Right atrium auricular region (tissue), 2 donors: ENCODE measurements at places on chromosomes 2 and 18.

DNA sequence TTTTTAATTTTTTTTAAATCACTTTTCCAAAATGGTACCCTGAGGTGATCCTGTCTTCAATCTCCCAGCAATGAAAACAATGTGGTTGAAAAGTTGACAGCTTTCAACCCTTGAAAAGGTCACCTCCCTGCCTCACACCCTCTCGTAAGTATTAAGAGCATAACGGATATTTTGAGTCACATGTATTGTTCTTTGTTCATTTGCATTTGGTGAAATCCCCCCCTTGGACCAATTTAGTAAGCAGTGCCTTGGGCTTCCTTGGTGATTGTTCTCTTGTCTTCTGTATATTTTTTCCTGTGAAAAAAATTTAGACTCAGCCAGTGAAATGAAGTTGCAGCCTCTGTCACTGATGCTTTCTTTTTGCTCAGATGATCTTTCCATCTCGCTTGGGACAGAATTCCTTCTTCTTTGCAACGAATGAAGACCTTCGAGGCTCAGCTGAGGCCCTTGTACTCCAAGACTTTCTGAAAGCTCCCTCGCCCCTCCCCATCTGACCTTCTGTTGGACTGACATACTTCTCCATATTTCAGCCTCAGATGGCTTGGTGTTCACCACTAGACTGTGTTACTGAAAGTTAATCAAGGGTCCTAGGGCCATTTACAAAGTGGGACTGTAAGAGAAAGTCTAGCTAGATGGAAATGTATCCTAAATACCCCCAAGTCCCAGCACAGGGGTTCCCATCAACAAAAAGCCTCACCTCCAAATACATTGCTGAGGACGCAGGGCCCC is 158.4 kb downstream of the BCL2 start:
- no peak for DNase-seq

DNA sequence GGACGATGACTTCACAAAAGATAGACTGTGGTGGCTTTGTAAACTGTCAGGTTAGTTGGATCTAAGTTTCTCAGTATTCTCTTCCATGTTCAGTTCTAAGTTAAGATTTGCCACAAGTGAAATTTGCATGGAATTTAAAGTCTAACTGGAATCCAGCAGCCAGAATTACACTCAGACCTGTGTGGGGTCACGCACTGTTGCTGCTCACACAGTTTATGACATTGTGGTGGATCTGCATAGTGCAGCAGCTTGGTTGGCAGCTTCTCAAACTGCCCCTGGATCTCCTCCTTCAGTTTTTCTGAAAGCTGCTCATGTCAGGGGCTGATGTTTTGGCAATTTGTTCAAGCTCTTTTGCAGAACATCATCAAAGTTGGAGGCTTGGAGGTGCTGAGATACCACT is 228.1 kb upstream of the KCNJ3 start:
- no peak for DNase-seq

- no peak for DNase-seq
Measured at GRCh38 chr18:50280707-50281294, 522 bp downstream of the MBD1 start.

- no peak for DNase-seq
Measured at GRCh38 chr2:189412330-189412953, 28.8 kb upstream of the WDR75 start.

DNA sequence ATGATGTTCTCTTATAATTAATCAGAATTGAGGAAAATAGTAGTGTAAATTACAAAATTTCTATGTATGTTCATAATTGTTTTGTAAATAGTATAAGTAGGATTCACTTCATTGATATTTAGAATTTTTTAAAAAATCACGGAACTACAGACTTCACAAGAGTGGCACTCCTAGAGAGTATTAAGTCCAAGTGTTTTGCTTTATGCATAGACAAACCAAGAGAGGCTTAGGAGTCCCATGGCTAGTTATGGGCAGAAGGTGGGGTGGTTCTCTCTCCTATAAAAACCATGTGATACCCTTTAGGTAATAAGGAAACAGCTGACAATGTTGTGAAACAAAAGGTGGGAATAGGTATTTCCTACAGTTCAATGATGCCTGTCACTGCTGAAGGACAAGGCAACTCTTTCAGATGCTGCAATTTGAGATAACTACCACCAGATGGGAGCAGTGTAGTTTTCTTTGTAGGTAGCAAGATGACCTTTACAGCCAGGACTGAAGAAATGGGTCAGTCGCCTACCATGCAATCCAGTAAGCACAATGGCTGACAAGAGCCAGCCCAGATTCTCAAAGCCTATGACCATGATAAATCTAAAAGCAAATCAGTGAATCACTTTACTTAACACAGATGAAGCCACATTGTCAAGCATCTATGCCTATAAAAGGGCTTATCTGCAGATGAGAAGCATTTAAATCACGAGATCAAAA is 83.9 kb downstream of the AAK1 start:
- no peak for DNase-seq

DNA sequence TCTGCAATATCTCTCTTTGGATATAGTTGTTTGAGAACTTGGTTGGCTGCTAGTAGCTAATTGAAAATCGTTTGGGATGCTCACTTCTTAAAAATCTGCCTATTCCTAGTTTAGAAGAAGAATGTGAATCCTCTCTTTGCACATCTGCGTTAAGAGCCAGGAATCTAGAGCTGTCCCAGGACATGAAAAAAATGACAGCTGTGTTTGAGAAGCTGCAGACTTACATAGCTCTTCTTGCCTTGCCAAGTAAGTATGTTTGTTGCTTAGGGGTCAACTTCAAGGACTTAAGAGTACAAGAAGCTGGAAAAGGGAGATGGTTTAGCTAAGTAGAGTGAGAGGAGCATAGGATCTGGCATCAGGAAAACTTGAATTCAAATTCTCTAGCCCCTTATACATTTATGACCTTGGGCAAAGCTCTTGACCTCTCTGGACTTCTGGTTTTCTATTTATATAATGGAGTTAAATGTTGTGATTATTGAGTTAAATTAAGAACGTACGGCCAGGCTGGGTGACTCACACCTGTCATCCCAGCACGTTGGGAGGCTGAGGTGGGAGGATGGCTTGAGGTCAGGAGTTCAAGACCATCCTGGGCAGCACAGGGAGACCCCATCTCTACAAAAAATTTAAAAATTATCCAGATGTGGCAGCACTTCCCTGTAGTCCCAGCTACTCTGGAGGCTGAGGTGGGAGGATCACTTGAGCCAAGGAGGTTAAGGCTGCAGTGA is 55.2 kb upstream of the STON1 start:
- DNase-seq: no peak
